Panc1 (cell line): ENCODE measurements at places on chromosomes 1 and 21. TPM values are rescaled to one million over a fixed set of nuclear protein-coding genes. Genes with fewer than 3 reads are reported as not detected.
A peak's percentile ranks its signal among the peaks of the same experiment; 100 is the strongest.

DNA sequence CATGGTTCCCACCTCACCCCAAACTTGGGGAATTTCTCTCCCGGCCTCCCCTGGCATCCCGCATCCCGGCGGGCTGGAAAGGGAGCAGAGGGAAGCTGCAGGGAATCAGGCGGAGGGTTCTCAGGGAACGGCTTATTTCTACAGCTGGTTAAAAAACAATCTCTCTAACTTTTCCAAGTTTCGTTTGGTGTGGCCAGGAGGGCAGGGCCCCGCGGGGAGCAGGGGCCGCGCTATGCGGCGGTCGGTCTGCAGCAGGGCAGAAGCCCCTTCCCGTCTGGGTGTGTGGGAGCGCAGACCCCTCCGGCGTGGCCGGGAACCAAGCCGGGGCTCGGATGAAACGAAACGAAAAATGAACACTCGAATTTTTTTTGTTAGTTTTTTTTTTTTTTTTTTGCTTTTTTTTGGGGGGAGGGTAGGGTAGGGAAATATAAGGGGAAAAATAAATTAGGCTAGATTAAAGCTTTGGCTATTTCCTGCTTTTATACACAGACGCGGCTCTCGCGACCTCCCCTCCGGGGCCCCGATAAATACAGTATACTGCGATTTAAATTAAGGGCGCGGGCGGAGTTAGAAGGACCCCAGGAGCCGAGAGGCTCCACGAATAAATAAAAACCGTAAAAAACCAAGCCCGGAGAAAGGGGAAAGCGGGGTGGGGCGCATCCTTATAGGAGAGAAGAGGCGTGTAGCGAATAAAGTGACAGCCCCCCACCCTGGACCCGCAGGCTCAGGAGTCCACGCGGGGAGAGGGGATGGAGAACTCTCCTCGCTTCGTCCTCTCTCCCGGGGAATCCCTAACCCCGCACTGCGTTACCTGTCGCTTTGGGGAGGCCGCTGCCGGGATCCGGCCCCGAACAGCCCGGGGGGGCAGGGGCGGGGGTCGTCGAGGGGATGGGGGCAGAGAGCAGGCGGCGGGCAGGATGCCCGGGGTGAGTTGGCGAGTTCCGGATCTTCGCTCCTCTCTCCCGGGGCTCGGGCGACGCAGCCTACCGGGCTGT is 2.1 kb downstream of the POU3F1 start:
- DNase-seq = no peak

DNA sequence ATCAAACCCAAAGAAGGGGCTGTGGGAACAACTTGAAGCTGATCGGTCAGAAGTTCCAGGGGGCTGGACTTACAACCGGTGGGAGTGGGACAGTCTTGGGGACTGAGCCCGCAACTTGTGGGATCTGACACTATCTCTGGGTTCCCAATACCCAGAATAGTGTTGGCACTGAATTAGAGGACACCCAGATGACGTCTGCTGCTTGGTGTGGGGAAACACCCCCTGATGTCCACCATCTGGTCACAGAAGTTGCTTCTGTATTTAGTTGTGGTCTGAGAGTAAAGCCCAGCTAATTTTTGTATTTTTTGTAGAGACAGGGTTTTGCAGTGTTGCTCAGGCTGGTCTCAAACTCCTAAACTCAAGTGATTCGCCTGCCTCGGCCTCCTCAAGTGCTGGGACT is 28.8 kb downstream of the SERBP1 start:
- DNase-seq = no peak

DNA sequence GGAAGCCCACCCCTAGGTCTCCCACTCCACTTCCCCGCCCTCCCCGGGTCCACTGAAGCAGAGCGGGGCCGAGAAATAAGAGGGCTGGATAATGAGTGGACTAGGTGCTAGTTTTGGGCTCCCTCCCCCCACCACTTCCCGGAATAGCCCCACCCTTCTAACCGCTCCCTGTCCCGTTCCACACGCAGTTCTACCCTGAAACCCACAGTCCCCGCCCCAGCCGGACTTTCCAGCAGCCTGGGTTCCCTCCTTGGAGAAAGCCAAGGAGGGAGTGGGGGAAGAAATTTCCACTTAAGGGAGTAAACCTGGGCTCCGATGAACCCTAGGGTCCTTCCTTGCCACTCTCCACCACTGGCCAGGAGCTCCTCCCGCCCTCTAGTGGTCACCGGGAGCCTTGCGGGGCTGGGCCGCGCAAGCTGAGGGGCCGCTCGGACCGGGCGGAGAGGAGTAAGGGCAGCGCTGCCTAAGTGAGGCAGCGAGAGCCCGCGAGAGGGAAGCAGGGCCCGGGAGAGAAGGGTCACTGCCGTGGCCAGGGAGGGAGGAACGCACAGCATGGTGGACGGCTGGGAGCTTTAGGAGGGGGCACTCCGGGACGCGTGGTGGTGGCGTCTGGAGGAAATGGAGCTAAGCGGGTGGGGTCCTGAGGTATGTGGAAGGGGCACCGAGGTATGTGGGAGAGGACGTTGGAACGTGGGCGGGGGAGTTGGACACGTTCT is 14.3 kb downstream of the THBS3 start:
- DNase-seq = peak; percentile 69

GRCh38 chr1:101567582-101568189 is 330.9 kb downstream of the S1PR1 start:
- DNase-seq = peak; percentile 10

DNA sequence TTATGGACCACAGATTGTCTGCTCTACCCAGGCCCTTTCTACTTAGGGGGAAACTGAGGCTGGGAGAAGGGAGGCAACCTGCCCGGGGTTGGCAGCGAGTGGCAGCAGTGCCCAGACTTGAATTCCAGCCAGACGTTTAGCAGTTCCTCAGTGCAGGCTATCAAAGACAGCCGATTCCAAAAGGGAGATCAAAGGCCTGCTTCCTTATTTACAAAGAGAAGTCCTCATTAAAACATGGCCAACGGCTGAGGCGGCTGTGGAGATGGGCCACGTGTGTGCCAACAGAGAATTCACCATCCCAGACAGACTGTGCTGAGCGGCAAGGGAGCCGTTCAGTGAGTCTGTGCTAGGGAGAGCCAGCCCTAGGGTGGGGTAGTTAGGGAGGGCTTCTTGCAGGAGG is 27.7 kb downstream of the C1QB start:
- DNase-seq = no peak

GRCh38 chr1:2290595-2291510 is 62.7 kb downstream of the SKI start:
- DNase-seq = no peak

Gene LBR
- 58.2 TPM for total RNA-seq

Gene ALG14
- total RNA-seq = 4.1 TPM
